ENCODE measurements at places on chromosomes 5 and 9.

DNA sequence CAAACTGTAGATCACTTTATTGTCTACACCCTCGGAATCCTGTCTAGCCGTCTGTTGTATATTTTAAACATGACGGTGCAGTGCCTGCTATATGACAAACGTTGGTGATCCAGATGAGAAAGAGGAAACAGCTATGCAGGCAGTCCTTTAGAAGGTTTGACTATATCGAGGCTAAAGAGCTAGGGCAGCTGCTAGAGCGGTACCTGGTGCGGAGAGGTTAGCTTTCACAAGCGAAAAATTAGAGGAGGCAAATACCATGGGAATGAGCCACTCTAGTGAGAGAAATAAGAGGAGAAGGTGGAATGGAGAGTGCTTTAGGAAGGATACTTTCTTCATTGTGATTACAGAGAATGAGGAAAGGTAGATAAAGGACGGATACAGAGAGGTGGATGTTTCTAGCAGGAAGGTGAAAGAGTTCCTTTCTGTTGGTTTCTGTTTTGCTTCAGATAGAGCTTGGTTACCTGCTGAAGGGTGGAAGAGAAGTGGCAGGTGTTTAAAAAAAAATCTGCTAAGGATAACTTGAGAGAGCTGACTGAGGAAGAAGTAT, 959 bp upstream of the FBXL17 start:
- peak; percentile 83 for DNase-seq

DNA sequence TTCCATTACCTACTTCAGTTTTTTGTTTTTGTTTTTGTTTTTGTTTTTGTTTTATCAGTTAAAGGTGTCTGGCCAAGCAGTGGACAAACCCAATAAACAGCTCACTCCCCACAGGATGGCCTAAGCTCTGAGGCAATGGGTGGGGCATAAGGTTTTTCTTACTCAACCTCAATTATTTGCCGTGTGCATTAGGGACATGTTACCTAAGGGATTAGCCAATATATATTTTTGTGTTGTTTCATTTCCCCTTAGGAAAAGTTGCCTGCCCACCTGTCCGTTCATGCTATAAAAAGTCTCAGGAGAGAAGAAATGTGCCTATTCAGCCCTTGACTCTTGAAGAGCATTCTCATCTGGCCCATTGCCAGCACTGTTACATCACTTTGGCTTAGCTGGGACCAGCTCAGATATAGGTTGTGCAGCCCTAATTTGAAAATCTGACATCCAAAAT, 7.3 kb downstream of the SH3RF2 start:
- peak; percentile 76 for DNase-seq

DNA sequence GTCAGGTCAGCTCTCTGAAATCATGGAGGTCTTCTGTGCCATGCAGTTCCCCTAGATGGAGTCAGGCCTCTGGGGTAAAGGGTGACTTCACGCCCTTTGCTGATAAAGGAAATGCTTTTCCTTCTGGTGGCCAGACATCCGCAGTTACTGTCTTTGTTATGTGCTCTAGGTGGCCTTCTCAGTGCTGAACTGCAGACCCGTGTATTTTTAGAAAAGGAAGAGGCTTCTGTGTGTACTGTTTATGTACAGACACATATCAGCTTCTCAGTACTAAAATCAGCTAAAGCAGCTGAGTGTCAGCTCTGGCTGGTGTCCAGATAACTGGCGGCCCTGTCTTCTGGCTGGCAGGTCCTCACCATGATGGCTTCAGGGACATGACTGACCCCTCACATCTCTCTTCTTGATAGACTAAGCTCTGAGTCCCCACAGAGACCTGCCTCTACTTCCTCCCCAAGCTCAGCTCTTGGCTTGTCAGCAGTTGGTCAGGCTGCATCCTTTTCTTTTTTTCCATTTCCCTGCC, 75.3 kb downstream of the ARHGAP26 start:
- no peak for DNase-seq

DNA sequence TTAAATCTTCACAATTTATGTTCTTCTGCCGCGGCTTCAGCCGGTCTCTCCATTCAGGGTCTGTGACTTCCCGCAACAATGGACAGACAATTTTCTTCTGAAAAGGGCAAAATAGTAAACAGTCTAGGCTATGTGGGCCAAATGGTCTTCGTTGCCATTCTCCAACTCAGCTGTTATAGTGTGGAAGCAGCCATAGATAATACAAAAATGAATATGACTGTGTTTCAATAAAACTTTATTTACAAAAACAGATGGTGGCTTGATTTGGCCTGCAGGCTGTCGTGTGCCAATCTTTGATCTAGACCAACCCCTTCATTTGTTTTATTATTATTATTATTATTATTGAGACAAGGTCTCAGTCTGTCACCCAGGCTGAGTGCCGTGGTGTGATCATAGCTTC, 28.1 kb downstream of the ATOX1 start:
- no peak for DNase-seq

GRCh38 chr9:136950656-136951276, 1.3 kb upstream of the LCN12 start:
- peak; percentile 68 for DNase-seq

DNA sequence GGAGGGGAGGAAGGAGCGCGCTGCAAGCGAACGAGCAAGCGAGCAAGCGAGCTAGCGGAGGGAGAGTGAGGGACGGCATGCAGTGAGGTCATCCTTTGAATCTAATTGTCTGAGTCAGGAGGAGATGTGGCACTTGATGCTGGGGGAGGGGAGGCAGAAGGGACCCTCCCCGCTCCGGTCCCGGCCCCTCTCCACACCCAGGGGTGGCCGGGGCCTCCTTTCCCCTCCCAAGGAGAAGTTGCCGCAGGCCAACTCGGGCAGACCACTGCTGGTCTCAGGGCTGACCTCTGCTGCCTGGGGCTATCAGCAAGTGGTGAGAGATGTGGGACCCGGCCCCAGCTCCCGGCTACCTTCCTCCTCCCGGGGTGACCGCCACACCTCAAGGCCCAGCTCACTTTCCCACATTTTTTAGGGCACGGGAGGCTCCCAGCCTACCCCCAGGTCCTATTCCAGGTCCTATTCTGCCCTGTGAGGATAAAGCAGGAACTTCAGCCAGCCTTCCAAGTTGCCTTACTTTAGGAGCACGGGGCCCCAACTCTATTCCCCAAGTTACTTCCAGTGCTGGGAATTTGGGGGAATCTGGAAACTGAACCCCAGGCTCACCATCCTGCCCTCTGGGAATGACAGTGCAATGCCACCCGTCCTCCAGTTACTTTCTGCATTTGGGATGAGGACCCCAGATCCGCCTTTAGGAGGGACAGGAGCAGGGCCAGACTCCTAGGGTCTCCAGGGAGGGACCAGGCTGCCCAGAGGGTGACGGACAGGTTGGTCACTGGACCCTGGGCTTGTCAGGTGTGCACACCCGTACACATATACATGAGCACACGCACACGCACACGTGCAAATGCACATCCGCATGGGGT, 11.1 kb downstream of the CNTFR start:
- peak; percentile 58 for DNase-seq

DNA sequence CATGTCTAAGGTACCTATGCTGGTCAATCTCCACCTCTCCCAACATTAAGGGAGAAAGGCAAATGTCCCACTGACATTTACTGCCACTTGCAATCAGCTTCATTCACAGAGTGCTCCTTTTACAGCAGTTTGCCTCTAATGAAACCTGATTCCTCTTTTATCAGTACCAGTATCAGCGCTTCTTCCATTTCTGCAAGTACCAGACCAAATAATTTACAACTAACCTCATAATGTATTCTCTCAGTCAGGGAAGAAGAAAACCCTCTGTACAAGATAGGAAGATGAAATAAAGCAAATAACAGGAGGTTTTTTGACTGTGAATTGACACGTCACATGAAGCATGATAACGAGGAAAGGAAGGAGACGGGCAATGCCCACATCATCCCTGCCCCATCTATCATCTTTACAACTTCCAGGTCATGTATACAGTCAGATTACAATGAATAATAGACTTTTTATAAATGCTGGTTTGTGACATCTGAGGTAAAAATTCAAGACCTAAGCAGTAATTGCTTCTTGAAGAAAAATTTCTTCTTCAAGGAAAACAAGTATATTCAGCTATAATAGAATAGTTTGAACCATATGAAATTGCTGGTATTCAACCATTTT, 21.9 kb downstream of the ABITRAM start:
- DNase-seq, result no peak

DNA sequence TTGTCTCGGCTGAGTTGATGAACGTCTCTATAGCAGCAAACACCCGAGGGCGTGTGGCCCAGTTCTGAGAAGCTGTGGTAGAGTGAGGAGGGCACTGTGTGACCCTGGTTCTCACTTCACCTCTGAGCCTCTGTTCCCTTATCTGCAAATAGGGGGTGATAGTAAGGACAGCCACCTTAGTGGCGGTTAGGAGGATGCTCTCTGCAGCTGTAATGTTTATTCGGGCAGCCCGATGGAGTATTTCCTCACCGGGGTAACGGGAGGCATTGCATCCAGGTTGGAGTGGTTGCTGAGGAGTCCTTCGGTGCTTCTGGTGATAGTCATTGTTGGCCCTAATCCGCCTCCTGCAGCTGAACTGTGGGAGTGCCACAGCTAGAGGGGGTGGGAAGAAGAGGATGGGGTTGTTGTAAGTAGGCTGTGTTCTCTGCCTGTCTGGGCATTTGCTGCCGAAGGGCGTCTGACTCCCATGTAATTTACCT, 13.9 kb downstream of the PRRC2B start:
- DNase-seq, result peak; percentile 66

DNA sequence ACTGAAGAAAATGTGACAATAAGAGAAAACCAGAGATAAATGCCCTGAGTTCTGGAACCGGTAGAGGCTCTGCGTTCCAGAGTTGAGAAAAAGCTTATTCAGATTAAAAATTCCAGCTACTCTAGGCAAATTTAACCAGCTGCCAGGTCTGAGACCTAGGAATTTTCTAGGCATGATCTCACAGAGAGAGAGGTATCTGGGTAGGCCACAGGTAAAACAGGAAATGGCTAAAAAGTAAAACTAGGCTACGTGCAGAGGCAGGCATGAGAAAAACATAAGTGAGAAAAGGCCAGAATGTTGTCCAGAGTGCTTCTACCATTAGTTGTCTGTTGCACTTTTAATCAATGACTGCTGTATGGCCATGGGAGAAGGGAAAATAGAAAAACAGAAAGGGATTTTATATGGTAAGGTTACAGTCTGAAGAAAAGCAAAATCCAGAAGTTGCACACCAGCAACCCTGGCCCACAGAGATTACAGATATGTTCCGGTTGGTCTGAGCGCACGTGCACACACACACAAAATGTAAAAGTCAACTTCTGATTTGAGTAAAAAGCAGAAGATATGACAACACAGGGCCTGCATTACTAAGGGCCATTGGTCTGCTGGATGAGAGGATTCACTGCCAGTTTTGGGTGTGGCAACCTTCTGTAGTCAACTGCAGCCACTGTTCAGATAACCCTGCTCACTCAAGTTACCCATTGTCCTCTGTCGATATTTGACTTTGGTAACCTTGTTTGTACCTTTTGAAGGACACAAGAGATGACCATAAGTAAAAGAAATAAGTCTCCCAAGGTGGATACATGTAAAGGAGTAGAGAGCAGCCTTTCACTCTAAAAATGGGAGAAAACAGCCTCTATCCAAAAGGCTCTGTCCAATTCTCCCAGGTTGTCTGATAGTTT, 266.0 kb downstream of the DTWD2 start:
- DNase-seq, result no peak

- DNase-seq, result peak; percentile 22
Observed at GRCh38 chr9:87714819-87715218, 11.1 kb upstream of the CTSL start.

DNA sequence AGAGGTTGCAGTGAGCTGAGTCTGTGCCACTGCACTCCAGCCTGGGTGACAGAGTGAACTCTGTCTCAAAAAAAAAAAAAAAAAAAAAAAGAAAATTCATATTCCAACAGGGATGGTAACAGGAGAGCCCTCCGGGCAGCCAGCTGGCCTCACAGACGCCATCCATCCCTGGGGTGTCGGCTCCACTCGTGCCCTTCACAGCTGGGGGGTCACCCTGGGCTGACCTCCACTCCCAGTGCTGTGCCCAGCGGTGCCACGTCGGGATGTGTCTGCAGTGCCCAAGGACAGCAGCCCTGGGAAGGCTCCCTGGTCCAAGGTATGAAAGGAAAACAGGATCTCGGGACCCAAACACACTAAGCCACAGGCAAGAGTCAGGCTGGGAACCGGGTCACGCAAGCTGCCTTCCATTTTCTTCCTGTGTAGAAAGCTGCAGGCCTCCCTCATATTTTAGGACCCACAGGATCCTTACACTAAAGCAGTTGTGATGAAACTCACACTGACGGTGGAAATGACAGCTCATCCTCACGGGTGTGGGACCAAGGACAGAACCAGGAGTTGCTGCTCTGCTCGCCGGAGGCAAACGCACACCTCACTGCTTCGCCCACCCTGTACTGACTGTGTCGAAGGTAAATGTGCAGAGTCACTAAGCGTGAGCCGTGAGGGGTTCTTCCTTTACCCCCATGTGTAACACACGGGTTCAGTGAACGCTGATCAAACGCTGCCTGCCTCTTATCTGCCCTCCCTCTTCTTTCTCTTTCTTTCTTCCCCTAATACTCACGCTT, 5.3 kb downstream of the SLC12A7 start:
- no peak for DNase-seq

- DNase-seq, result peak; percentile 52
Observed at GRCh38 chr5:63128018-63128417, 549.4 kb downstream of the LRRC70 start.

DNA sequence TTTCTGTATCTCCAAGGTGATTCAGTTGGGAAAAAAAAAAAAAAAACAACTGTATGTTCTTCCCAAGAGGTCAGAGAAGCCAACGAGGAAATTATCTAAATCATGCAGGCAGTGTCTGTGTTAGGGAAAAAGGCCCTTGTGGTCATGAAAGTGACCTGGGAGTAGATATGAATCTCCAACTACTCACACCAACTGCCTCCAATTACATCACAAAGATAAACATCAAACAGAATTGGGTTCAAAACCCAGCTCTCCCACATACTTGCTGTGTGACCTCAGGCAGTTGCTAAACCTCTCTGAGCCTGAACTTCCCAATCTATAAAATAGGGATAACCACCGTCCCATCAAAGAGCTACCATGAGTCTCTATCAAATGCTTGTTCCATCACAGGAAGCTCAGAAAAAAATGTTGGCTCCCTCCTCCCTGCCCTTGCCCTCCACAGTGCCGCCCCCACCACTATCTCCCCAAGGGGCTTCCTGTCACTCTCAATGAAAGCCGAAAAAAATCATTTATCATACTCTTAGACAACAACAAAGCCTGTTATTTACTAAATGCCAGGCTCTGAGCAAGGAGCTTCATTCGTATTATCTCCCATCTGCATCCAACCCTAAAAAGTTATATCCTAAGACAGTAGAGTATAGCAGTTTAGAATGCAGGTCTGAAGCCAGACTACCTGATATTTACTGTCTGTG, 42.9 kb downstream of the CDK5RAP2 start:
- DNase-seq, result no peak
